ENCODE measurements at places on chromosomes 6 and 20.

DNA sequence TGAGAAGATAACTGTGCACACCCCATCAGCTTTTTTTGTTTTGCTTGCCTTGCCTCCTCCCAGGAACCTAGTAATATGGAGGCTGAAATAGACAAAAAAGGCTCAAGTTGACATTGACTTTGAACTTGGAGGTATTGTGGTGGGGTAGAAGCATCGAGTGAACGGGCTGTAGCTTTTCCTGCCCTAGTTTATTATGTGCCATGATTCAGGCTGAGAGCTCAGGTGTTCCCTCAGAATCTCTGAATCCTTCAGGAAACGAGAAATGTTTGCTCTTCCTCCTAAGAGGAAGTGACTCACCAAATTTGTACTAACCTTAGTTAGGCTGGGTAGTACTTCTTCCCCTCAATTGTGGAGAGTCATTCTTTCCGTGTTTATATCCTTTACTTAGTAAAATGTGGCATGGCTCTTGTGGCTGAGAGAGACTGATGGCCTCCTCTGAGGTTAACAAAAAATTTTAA lies 98.8 kb downstream of the SASH1 start:
- no peak for DNase-seq

- DNase-seq, result peak; percentile 60
These were observed 38.2 kb downstream of the MICA start for GRCh38 chr6:31441365-31442267.

DNA sequence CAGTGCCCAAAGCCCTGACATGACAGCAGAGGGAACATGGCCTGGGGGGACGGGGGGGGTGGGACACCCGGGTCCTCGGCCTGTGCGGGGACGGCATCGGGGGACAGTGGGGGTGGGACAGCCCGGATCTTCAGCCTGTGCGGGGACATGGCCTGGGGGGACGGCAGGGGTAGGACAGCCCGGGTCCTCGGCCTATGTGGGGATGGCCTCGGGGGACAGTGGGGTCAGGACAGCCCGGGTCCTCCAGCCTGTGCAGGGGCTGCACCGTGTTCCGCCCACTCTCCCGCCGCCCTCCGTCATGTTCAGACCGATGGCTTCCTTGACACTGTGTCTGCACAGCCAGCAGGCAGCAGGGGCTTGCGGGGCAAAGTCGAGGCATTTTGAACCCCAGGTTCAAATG lies 7.0 kb downstream of the BIRC7 start:
- no peak for DNase-seq

GRCh38 chr6:151239603-151240035 lies at the start of gene AKAP12:
Gene AKAP12 (plus strand): TSS chr6:151239967. CDS start chr6:151240563, 596 bp downstream.
- DNase-seq, result no peak

GRCh38 chr20:36391456-36391855 lies 85.3 kb downstream of the DLGAP4 start:
- no peak for DNase-seq

DNA sequence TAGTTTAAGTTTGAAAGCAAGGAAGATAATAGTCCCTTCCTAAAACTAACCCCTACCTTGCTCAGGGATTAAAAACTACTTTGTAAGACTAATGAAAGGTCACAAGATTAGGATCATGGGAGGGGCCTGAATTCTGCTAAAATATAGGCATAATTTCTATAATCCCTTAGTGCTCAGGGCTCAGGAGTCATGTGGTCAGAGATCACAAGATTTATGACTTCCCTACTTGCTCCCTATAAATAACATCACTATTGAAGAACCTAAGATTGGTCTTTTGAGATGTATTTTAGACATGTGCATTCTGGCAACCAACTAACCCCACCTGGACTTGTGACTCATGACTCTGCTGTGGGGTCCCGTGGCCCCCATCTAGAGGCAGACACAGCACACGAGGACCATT lies 81.1 kb downstream of the STMND1 start:
- DNase-seq, result no peak

- DNase-seq, result no peak
These were observed 1037.3 kb upstream of the FLRT3 start for GRCh38 chr20:15374682-15375081.

GRCh38 chr20:44032583-44033331 lies 118.1 kb downstream of the TOX2 start:
- no peak for DNase-seq

DNA sequence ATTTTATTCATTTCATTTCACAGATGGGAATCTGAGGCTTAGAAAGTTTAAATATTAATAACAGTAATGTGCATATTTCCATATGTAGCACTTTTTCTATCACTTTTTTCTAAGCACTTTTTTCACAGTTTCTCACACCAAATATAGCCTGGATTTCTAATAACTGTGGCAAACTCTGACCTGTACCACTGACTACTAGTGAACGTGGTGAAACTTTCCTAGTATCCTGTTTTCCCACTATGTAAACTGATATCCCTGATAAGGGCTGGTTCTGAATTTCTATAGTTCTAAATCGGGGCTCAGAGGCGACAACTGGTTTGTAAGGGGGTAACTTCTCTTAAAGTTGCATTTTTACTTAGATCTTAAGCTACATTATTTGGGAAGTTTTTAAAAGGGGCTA lies 32.6 kb downstream of the MAP7 start:
- DNase-seq, result no peak

DNA sequence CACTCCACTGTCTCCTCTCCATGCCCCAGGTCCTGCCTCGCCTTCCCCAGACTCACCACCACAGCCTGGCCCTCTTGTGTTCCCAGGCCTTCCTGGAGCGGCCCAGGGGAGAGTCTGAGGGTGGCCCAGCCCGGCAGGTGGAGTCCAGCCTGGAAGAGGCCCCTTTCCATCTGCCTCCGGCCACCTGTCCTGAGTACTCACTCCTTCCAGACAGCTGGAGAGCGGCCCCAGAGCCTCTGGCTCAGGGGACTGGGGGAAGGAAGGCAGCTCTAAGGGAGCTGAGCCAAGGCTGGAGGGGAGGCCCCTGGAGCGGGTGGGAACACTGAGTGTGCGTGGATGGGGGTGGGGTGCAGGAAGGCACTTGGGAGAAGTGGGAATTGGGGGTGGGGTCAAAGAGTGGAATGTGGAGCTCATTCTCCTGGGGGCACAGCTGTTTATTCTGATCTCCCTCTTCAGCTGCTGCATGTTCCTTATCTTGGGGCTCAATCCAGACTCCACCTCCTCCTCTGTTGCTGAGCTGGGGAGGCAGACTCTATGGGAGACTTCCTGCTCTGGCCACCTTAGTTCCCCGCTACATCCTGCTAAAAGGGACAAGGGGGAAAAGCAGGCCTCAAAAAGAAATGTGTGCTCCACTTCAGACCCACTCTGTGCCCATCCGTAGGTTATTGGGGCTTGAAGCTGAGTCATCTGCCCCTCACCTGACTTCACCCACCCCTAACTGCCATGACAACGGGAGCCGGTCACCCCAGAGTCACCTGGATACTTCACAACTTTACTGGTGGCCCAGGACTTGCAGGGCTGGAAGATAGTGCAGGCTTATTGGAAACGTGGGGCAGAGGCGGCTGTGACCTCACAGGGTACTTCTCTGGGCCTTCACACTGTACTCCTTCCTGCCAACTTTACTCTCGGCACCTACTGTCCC lies 19.5 kb upstream of the TAF8 start:
- DNase-seq, result no peak

GRCh38 chr6:30687659-30688431 lies 1.4 kb upstream of the PPP1R18 start:
- no peak for DNase-seq

GRCh38 chr6:117448011-117448410 lies 22.3 kb upstream of the ROS1 start:
- DNase-seq, result peak; percentile 37

DNA sequence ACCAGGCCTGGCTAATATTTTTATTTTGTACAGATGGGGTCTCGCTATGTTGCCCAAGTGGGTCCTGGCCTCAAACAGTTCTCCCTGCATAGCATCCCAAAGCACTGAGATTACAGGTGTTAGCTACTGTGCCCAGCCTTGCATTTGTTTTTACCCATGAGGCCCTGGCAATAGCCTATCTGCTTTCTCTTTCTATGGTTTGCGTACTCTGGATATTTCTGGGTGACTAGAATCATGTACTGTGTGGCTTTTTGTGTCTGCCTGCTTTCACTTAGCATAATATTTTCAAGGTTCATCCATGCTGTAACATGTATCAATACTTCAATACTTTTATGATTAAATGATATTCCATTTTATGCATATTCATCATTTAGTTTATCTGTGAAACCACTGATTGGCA lies 451.7 kb downstream of the GRIK2 start:
- DNase-seq, result no peak

- DNase-seq, result no peak
These were observed 15.4 kb downstream of the BPIFB1 start for GRCh38 chr20:33298391-33298790.

DNA sequence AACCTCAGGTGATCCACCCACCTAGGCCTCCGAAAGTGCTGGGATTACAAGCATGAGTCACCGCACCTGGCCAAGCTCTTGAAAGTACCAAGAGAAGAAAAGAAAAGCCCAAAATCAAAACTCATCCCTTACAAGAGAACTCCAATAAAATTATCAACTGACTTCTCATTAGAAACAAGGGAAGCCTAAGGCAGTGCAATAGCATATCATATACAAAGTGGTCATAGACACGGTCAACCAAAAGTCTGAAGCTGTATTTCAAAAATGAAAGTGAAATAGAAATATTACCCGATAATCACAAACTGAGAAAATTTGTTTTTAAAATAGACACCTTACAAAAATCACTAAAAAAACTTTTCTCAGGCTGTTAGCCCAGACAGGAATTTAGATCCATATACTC lies 1321.1 kb upstream of the GJE1 start:
- no peak for DNase-seq

- no peak for DNase-seq
These were observed 479.7 kb upstream of the MARCKS start for GRCh38 chr6:113377362-113377942.

DNA sequence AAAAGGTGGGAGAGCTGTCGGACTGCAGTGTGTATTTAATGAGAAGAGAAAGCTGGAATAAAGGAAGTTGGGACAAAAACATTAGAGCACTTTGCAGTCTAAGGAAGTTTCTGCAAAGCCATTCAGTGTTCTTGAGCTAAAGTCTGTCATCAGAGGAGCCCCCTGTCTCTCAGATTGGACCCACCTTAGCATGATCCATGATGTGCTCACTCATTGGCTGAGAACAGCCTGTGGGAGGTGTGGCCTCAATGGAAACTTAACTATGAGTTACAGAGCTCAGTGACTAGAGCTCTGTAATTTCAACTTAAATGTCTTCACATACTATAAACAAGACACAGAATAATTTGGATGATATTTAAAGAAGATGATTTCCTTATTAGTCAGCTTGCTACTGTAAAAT lies 437.0 kb downstream of the BTBD3 start:
- DNase-seq, result no peak

DNA sequence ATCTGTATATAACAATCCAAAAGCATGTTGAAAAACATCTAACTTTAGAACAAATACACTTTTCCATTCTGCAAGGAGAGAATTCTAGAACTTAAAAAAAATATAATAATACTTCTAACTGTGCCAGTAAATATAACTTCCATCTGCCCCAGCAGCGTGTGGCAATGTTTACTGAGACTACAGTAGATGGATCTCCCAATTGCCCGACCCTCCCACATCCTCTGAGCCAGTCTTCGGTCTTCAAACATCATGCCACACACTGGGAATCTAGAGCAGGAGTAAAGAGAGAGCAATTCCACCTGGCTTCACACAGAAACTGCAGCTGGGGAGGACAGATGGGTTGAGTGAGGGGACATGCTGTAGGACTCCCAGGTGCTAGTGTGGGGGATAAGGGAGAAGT lies 121.3 kb upstream of the NHSL1 start:
- DNase-seq, result no peak

GRCh38 chr6:36599791-36600209 lies 5.6 kb downstream of the SRSF3 start:
- DNase-seq, result no peak

DNA sequence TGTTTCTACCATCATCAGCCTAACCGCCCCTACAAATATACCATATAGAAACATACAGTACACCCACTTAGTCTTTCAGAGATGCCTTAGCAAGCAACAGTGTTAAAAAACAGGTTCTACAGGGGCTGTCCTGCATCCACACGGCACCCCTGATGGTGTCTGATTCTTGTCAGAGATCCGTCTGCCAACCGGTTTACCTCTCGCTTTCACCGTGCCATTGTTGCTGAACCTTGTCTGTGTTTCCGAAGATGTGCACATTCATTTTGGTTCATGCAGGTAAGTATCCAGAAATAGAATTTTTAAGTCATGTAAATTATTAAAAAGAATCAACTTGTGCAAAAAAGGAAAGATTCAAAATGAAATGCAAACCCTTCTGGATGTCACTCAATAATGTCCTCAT lies 52.9 kb downstream of the EPHA7 start:
- DNase-seq, result no peak

DNA sequence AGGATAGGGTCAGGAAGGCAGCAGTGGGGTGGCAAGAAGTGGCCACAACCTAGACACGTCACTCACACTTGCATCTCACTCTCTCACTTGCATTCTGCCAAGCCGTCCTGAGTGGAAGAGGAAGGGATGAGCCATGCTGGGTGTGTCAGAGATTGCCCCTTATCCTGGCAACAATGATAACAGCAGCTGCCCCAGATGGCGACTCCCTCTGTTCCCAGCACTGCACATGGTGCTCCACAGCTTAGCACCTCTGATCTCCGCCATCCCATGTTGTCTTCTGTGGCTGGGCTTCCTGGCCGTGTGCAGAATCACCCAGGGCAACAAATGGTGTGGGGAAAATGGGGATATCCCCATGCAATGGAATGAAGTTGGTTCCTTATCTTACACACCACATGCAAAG lies 11.1 kb downstream of the KCNB1 start:
- no peak for DNase-seq

- DNase-seq, result no peak
These were observed 31.5 kb downstream of the NEDD9 start for GRCh38 chr6:11201015-11201414.

DNA sequence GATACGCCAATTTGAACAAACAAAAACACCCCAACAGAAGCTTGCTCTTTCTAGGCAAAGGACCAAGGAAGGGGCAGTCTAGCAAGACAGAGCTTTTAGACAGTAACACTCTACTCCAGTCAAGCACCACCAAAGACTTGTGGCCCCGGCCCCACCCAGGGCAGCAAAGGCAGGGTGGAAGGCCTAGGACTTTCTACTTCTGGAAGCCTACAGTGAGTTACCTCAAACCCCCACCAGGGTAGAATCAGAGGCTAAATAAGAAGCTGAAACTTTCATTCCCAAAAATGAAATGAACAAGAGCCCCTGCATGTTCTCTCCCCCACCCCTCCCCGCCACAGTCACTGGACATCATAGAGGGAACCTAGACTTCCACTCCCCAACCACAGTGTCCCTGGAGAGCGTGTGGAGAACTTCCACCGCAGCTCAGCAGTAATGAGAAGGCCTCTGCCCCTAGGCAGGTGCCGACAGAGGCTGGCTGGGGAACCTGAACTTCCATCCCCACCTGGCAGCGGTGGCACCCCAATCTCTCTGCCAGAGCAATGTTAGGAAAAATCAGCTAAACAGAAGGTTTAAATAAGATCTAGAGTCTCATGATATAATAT lies 40.0 kb downstream of the KATNA1 start:
- DNase-seq, result no peak

GRCh38 chr20:40952136-40952535 lies 76.5 kb upstream of the TOP1 start:
- DNase-seq, result no peak

Measured in pons (tissue), 1 donor.